ENCODE measurements at places on chromosomes 11 and 22.

GRCh38 chr11:4039011-4039410, 55.6 kb upstream of the RRM1 start:
- no peak for DNase-seq

DNA sequence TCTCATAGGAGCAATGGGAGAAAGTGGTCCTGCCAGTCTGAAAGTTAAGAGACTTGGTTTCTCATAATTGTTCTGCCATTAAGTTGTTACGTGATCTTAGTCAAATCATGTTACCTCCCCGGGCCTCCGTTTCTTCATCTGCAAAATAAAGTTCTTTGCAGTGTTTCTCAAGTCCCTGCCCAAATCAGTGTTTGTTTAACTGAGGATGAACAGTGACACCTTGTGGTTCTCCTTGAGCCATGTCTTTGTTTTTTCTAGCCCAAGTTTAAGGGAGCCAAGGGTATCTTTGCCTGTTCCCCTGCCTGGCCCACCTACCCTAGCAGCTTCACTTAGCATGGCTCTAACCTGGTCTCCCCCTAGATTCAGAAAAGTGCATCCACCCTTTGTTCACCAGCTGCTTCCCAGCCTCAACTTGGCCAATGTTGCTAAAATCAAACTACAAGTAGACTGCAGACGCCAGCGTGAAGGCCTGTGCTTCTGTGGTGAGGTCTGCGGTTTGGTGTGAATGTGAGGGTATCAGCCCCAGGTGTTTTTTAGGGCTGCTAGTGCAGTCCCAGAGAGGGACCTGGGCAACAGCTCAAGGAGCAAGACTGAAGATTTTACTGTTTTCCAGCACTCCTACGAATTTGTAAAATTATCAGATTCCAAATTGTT, 35.5 kb downstream of the FZD4 start:
- DNase-seq = peak; percentile 91

DNA sequence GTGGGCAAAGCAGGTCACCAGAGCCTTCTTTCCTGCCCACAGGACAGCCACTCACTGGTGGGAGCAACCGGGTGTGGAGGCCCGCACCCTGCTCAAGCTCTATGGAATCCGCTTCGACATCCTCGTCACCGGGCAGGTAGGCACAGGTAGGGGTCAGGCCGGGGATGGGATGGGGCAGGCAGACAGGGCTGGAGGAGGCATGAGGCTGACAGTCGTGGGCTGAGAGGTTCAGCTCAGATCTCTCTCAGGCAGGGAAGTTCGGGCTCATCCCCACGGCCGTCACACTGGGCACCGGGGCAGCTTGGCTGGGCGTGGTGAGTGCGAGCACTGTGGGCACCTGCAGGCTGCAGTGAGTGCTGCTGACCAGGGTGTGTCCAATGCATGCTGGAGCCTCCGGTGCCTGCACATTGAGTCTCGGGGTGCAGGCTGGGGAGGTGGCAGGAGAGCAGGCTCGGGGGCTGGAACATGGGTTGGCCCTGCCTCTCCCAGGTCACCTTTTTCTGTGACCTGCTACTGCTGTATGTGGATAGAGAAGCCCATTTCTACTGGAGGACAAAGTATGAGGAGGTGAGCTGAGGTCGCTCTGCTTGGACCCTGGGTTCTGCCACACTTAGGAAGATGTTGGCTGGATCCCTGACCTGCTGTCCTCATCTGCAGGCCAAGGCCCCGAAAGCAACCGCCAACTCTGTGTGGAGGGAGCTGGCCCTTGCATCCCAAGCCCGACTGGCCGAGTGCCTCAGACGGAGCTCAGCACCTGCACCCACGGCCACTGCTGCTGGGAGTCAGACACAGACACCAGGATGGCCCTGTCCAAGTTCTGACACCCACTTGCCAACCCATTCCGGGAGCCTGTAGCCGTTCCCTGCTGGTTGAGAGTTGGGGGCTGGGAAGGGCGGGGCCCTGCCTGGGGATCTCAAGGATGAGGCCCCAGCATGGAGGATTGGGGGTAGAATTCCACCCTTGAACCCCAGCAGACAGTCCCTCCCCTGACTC, 6.3 kb downstream of the SLC7A4 start:
- no peak for DNase-seq

- peak; percentile 8 for DNase-seq
Observed at GRCh38 chr11:105073456-105074165, 28.5 kb upstream of the CARD16 start.

DNA sequence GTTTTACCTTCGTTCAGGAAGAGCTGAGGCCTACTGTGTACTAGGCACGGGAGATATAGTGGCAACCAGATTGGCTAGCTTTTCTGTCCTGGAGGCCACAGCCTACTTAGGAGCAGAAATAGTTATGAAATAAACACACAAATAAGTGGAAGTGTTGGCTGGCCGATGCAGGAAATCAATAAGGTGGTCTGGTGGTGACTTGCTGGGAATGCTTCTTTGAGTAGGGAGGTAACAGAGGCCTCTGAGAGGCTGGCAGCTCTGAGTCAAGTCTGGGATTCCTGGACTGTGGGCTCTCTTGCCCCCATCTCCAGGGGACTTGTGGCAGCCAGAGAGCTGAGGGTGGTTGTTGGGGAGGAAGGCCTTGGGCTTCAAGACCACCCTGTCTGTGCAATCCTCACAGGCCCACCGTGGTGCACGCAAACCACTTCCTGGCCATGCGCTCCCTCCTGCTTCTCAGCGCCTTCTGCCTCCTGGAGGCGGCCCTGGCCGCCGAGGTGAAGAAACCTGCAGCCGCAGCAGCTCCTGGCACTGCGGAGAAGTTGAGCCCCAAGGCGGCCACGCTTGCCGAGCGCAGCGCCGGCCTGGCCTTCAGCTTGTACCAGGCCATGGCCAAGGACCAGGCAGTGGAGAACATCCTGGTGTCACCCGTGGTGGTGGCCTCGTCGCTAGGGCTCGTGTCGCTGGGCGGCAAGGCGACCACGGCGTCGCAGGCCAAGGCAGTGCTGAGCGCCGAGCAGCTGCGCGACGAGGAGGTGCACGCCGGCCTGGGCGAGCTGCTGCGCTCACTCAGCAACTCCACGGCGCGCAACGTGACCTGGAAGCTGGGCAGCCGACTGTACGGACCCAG, 4.1 kb downstream of the SERPINH1 start:
- DNase-seq = no peak

DNA sequence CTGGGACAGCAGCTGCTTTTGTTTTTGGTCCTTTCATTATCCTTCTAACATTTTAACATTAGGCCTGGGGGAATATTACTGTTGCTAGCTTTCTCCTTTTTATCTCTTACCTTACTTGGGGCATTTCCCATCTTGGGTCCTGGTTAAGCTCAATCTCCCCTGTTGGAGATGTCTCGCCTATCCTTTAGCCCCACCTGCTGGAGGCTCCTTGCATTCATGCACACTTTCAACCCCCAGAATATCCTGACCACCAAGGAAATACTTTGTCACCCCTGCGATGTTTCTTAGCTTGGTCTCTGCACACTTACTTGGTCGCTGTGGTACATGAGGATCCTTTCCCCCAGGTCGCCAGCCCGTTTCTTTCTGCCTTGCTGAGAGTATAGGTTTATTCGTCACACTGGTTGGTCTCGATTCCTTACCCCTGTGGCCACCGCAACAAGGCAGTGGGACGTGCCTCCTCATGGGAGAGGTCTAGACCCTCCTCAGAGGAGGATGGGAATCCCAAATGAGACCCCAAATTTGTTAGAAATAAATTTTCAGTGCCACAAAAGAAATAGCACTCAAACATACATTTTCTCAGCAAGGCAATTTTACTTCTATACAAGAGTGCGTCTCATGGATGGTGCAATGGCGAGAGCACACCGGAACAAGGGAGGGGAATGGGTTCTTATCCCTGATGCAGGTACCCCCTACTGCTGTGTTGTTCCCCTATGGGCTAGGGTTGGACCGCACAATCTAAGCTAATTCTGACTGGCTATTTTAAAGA, 5.4 kb upstream of the TXN2 start:
- peak; percentile 81 for DNase-seq

GRCh38 chr11:81222491-81222890, 1511.2 kb downstream of the FAM181B start:
- no peak for DNase-seq

DNA sequence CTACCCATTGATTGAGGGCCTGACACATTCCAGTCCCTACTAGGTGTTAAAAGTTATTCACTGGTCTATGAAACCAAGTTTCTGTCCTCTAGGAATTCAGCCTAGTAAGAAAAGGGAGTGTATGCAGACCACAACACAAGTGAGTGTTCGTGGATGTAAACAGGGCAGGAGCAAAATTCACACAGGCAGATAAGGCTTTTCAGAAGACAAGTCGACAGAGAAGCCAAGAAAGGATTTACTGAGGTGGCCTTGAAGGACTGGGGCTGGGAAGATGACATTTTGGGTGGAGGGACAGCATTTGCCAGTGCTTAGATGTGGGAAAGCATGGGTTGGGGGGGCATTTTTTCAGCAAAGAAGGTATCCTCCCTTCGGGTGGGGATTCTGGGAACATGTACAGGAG, 76.2 kb downstream of the TSPAN18 start:
- no peak for DNase-seq

DNA sequence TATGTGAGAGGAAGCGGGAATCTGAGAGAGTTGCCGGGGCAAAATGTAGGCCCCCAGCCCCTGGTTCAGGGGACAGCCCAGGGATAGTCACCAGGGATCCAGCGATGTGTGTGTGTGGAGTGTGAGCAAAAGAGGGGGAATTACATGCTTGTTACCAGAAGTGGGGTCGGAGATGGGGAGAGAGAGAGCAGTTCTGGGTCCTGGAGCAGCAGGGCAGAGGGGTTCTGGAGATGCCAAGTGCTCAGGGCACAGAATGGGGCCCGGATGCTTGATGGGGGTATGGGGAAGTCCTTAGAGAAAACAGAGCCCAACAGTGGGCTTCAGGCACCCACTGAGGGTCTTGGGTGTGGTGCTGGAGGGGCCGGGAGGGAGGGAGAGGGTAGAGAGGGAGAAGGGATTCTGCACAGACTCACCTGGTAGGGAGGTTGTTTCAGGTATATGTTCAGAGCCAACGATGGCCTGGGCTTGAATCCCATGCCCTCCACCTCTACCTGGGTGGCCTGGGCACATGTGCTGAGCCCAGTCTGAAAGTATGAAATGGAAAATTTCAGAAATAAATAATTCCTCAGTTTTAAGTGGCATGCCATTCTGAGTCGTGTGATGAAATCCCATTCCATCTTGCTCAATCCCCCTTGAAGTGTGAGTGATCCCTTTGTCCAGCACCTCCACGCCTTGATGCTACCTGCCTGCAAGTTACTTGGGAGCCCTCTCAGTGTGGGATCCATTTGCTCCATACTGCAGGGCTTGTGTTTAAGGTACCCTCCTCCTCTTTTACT, 12.4 kb downstream of the SMIM38 start:
- DNase-seq = no peak

- DNase-seq = no peak
Observed at GRCh38 chr22:16559056-16559955, 33.3 kb downstream of the CCT8L2 start.

- no peak for DNase-seq
Observed at GRCh38 chr11:94400050-94400449, 1.2 kb downstream of the GPR83 start.

DNA sequence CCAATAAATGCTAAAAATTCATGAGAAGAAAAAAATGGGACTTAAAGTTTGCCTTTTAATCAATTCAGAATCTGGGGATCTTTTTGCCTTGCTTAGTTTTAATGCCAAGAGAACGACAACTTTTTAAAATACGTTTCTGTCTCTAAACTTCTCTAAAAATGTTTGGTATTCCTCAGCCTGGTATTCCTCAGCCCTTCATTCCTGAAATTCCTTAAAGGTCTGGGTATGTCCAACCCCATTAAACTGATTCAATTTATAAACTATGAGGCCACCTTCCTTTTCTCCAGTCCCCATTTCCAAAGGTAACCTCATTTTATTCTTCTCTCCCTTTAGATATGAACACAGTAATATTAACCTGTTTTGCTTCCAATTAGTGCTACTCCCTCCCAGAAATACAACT, 16.6 kb downstream of the POLA2 start:
- peak; percentile 35 for DNase-seq

- DNase-seq = no peak
Observed at GRCh38 chr22:30873086-30873650, 95.4 kb downstream of the MORC2 start.

DNA sequence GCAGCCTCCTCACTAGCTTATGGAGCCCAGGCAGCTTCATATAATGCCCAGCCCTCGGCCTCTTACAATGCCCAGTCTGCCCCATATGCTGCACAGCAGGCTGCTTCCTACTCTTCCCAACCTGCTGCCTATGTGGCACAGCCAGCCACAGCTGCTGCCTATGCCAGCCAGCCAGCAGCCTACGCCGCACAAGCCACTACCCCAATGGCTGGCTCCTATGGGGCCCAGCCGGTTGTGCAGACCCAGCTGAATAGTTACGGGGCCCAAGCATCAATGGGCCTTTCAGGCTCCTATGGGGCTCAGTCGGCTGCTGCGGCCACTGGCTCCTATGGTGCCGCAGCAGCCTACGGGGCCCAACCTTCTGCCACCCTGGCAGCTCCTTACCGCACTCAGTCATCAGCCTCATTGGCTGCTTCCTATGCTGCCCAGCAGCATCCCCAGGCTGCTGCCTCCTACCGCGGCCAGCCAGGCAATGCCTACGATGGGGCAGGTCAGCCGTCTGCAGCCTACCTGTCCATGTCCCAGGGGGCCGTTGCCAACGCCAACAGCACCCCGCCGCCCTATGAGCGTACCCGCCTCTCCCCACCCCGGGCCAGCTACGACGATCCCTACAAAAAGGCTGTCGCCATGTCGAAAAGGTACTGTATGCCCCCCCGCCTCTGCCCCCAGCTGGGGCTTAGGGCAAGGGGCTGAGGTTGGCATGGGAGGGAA, 8.8 kb downstream of the RBM14 start:
- DNase-seq = no peak

DNA sequence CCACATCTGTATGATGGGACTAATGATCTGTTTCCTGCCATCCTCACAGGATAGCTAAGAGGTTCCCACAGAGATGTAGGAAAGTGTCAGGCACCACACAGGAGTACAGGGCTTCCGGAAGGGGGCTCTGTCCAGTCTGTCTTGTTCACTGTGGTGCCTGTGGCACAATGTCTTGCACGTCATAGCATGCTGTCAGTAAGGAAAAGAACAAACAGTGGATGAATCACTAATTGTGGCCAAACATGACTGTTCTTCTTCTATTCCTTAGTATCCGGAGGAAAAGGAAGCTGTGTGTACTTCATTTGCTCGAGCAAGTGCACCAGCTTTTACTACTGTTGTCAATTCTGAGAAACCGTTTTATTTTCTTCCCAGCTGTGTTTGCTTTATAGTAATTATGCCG, 73.4 kb upstream of the YWHAH start:
- peak; percentile 90 for DNase-seq

DNA sequence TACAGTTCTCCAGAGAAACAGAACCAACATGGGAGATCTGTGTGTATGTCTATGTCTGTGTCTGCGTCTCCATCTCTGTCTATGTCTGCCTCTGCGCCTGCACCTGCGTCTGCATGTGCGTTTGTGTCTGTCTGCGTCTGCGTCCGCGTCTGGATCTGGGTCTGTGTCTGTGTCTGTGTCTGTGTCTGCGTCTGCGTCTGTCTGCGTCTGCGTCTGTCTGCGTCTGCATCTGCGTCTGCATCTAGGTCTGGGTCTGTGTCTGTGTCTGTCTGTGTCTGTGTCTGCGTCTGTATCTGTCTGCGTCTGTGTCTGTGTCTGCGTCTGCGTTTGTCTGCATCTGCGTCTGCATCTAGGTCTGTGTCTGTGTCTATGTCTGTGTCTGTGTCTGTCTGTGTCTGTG, 88.4 kb upstream of the SLC22A12 start:
- DNase-seq = no peak
